Fibroblast of gingiva (primary cell): ENCODE measurements at places on chromosomes 1 and 21.
A peak's percentile ranks its signal among the peaks of the same experiment; 100 is the strongest.

- DNase-seq = no peak
Measured at GRCh38 chr21:42193721-42194120, 25.2 kb upstream of the ABCG1 start.

GRCh38 chr1:197675583-197676208 lies 99.6 kb downstream of the DENND1B start:
- peak; percentile 26 for DNase-seq

- peak; percentile 87 for DNase-seq
Measured at GRCh38 chr1:51898090-51898734, 19.7 kb upstream of the NRDC start.

- peak; percentile 79 for DNase-seq
Measured at GRCh38 chr1:21255284-21255942, 34.9 kb downstream of the ECE1 start.

DNA sequence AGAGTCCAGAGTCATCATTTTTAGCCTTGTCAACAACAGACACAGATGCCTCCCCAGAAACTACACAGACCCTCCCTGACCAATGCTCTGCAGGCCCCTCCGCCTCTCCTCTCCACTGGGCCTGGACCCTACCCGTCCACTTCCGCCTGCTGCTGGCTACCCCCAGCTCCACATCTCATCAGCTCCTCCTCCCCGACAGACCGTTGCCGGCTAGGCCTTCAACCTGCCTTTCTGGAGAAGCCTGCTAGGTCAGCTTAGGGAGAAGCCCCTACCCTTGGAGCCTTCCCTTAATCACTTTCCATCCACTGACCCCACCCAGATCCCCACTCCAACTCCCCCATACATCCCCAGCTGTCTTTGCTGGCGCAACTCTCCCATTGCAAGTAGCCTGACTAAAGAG lies 1.4 kb downstream of the TRIM17 start:
- no peak for DNase-seq

- DNase-seq = no peak
Measured at GRCh38 chr1:39250460-39251240, 46.2 kb downstream of the MACF1 start.

DNA sequence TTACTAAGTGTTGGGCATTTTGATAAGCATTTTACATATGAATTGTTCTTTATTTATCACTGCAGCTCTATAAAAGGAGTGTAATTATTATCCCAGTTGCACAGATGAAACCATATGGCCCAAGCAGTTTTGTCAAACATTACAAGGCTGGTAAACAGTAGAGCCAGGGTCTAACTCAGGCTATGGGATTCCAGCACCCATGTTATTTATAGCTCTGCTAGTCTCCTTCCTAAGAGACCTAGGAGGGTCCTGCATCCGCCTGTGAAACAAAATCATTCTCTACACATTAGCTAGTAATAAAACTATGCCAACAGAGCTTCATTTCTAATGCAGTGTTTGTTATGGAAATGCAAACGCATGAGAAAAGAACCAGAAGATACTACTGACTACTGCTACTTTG lies 58.6 kb downstream of the IL23R start:
- DNase-seq = no peak

DNA sequence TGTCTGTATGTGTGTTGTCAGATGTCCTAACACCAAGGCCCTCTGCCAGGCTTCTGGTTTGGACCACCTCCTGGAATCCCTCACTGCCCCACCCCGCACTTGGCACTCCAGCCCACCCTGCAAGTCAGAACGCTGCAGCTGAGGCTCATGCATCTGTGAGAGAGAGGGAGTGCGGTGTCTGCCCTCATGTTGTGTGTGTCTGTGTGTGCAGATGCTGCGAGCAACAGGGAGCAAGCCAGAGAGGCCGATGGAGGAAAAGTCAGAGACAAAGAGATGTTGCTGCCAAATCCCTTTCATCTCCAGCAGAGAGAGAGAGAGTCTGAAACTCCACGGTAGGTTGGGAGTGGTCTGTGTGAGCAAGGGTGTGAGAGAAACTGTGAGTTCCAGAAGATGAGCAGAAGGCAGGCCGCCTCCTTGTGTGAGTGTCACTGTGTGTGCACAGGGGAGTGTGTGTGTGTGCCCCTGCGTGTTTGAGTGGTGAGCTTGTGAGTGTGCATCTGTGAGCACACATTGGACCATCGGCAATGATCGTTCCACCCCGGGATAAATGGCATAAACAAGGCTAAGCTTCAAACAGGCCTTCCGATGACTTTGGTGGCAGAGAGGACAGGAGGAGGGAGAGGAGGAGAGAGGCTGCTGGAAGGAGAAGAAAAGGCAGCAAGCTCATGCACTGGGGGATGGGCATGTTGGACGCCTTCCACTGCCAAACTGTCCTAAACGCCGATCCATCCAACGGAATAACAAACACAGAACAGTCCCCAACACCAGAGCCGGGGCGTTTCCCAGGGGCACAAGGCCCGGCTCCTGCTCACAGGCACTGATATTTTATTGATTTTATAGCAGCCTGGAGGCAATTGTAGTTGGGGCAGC lies 99.2 kb upstream of the GRIK3 start:
- DNase-seq = no peak

GRCh38 chr1:4048076-4048475 lies 148.0 kb upstream of the C1orf174 start:
- no peak for DNase-seq

- DNase-seq = no peak
Measured at GRCh38 chr1:178571807-178572206, 58.9 kb downstream of the TEX35 start.

DNA sequence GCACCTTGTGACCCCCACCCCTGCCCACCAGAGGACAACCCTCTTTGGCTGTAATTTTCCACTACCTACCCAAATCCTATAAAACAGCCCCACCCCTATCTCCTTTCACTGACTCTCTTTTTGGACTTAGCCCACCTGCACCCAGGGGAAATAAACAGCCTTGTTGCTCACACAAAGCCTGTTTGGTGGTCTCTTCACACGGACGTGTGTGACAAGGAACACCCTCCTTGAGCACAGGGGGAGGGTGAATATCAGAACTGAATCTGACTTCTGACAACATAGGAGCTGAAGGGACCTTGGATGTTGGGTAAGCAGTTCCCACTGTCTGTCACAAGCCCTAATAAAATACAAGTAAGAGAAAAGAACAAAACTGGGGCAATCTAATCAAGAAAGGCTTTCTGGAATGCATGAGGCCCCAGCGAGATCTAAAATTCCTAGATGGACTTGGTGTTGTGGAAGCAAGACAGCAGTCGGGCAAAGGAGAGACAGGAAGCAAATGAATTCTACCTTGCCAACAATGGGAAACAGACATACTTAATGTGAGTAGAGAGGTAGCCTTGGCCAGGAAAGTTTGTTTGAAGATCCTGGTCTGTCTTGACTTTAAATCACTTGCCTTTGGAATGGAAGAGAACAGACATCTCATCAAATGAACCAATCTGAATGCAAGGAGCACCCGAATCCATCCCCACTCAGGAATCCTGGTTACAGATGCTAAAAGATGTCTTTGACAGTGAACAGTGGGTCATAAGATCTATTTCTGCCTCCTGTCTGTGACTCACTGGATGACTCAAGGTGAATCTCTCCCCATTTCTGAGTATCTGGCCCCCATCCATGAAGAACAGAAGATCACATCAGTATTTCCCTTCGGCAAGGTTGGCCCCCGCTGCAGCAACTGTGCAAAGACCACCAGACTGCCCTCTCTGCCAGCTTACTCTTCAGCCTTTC lies 53.3 kb downstream of the OLFML3 start:
- peak; percentile 14 for DNase-seq

- DNase-seq = no peak
Measured at GRCh38 chr1:164785841-164786534, 227.0 kb downstream of the PBX1 start.

GRCh38 chr1:107095647-107096046 lies 39.2 kb downstream of the PRMT6 start:
- no peak for DNase-seq

DNA sequence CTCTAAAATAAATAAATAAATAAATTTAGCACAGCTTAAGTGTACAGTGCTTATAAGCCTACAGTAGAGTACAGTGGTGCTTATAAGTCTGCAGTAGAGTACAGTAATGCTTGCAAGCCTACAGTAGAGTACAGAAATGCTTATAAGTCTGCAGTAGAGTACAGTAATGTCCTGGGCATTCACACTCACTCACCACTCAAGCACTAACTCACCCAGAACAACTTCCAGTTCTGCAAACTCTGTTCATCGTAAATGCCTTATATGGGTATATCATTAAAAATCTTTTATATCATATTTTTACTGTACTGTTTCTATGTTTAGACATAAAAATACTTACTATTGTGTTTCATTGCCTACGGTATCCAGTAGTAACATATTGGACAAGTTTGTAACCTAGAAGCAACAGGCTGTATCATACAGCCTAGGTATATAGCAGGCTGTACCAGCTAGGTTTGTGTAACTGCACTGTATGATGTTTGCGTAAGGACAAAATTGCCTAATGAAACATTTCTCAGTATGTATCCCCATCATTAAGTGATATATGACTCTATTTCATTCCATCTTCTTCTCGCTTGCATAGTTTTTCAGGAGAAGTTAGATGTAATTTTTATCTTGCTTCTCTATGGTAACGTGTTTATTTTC lies 14.0 kb upstream of the S100B start:
- DNase-seq = no peak

DNA sequence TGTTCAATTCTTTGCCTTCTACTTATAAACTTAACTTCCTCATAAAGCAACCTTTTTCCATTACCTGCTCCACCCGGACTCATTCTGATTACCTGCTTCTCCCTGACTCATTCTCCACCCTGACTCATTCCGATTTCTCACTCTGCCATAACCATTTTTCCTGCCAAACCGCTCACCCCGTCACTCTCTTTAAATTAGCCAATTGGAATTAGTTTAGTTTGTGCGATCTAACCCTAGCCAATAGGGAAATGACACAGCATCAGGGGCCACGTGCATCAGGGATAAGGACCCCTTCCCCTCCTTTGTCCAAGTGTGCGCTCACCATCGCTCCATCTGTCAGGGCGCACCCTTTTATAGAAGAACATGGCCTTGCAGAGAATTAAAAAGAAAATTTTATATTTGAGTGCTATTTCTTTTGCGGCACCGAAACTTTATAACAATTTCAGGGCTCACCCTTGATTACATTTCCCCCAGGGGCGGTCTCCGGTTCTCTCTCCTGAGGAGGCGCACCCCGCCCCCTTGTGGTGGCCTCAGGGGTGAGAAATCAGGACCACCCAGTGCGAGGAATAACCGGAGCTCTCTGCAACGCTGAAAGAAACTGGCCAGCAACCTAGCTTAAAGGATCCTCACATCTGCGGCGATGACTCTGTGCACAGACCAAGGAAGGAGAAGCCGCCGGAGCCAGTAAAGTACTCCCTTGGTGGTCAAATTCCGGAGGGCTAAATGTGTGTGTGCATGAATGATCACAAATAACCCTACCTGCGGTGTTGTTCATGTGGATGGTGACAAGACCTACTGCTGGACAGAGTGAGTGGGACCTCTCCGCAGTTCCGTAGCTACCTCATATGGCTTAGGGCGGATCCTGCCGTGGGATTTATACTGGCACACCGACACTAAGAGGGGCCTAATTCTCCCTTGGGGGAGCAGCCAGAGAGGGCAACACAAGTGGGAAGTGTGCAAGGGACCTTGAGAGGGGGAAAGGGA lies 30.3 kb upstream of the CBR3 start:
- peak; percentile 8 for DNase-seq

DNA sequence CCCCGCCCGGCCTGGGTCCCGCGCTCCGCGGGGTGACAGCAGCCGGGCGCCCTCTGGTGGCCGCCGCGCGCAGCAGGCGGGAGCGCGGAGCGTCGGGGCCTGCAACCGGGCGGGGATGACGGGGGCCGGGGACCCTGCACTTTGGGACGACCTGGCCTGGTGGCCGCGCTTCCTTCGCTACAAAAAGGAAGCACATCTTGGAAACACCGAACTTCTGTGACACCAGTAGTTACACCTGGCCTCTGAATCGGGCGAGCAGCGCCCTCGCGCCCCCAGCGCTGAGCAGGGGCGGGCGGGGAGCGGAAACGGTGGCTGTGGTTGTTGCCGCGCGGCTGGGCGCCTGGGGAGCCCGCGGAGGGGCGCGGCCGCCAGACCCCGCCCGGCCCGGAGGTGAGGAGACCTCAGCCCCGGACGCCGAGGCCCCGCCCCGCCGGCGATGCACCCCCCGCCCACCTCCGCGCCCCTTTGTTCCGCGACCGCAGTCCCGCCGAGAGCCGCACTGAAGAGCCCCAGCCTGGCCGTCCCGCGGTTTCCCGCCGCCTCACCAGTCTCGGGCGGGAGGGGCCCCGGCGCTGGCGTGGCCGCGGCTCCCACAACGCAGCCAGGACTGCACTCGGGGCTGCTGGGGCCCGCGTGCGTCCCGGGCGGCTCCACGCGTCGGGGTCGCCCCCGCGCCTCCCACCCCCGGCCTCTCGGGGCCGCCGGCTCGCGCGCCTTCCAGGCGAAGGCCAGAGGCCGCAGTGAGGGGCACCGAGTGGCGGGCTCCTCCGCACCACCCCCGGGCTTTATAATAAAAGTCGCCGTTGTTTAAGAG lies 59.3 kb downstream of the H3-3A start:
- DNase-seq = no peak

- DNase-seq = no peak
Measured at GRCh38 chr1:176049582-176049981, 157.5 kb downstream of the COP1 start.

DNA sequence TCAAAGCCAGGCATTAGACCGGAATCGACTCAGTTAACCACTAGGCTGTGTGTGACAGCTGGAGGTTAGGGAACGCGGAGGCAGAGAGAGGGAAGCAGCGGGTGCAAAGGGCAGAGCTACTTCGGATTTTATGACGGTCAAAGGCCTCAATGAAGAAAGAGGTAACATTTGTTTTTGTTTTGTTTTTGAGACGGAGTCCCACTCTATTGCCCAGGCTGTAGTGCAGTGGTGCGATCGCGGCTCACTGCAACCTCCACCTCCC lies 276.8 kb upstream of the GREM2 start:
- no peak for DNase-seq

- DNase-seq = no peak
Measured at GRCh38 chr21:45997495-45998275, 16.1 kb downstream of the COL6A1 start.

DNA sequence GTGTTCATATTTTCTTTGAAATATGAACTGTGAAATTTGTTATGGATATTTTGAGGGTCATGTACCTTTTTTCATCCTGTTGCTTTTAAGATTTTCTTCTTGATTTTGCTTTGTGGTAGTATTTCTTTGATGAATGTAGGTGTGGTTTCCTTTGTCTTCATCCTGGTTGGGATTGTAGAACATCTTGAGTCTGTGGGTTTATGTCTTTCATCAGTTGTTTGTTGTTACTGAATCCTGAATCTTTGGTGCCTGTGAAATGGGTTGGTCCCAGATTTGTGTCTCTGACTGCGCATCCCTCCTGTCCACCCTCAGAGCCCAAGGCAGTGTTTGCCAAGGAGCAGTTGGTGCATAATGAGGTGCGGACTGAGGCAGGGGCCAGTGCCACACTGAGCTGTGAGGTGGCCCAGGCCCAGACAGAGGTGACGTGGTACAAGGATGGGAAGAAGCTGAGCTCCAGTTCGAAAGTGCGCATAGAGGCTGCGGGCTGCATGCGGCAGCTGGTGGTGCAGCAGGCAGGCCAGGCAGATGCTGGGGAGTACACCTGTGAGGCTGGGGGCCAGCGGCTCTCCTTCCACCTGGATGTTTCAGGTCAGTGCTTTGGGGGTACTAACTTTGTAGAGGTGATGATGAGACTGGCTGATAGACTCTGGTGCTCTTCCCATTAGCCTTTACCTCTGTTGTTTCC lies 38.5 kb downstream of the OBSCN start:
- DNase-seq = no peak

- DNase-seq = no peak
Measured at GRCh38 chr1:244437086-244437468, 14.6 kb downstream of the ADSS2 start.

- DNase-seq = no peak
Measured at GRCh38 chr1:116943438-116943837, 33.7 kb downstream of the PTGFRN start.

GRCh38 chr1:242448910-242449645 lies 75.4 kb downstream of the PLD5 start:
- no peak for DNase-seq
